Activated CD4-positive, alpha-beta memory T cell treated with anti-CD3 and anti-CD28 coated beads for 36 hours (primary cell): ENCODE measurements at places on chromosomes 3 and 15. TPM values are rescaled to one million over a fixed set of nuclear protein-coding genes. Genes with fewer than 3 reads are reported as not detected.
A peak's percentile ranks its signal among the peaks of the same experiment; 100 is the strongest.

DNA sequence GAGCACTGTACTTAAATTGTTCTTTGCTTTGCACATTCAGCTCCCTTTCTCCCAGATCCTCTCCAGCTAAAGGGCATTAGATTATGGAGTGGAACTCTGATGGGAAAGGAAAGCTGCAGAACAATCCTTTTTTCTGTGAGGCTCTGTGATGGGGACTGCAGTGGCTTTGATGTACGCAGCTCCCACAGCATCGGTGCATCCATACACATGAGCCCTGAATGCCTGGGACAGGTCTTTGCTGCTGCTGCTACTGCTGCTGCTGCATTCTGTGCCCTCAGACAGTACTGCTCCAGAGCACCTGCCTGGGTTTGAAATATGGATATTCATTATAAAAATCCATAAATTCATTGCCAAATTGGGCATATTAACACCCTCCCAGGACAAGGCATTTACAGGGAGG, 164.4 kb downstream of the WDR76 start:
- DNase-seq, result no peak

- DNase-seq, result peak; percentile 86
Measured at GRCh38 chr3:137032465-137033120, 74.8 kb downstream of the IL20RB start.

- DNase-seq, result no peak
Measured at GRCh38 chr3:7461202-7461825, 600.4 kb downstream of the GRM7 start.

ATP13A4 gene
- total RNA-seq, result 3.2 TPM
